ENCODE measurements at places on chromosomes 16 and 17.

DNA sequence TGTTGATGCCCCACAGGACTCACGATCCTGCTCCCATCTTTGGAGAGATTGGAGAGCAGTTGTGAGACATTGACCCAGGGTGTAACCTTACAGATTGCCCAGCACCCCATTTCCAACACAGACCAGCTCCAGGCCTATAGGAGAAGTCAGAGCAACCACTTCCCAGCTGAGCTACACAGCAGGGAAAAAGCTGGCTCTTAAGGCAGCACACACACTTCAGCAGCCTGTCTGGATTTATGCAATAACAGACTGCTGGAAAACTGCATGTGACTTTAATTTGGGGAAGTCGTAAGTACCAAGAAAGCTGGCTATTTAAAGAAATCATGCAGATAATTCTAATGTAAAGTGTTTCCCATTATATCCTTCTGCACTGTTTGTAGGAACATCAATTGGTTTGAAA is 30.8 kb downstream of the NOG start:
- DNase-seq: no peak

DNA sequence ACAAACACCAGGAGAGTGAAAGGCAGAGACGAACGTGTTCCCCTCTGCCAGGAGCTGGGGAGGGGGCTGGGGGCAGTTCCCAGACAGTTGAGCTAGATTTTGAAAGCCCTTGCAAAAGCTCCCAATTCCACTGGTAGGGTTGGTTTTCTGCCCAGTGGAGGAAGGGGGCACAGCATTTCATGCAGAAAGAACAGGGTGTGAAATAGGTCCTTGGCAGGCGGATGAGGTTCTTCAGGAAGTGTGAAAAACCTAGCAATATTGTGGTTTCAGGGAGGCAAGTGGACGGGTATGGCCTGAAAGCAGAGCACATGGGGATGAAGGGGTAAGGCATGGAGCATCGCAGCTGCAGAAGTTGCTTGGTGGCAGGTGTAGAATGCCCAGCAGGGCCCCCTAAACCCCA is 248.3 kb downstream of the KATNIP start:
- no peak for DNase-seq

DNA sequence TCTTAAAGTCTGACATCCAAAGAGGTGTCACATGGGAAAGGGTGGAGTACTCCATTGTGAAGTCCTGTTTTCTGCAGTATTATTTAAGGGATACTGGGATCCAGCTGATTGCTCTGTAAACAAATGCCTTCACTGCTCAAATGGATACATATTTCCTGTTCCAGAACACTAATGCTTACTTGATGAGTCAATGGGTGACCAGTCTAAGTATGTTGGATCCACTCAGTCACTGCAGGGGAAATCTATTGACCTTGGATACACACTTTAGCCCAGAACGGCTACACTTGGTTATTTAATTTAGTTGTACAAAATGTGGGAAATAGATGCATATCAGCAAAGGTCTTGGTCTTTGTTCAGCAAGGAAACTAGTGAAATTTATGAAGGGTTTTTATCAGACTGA is 261.4 kb downstream of the MAP2K4 start:
- DNase-seq: no peak

DNA sequence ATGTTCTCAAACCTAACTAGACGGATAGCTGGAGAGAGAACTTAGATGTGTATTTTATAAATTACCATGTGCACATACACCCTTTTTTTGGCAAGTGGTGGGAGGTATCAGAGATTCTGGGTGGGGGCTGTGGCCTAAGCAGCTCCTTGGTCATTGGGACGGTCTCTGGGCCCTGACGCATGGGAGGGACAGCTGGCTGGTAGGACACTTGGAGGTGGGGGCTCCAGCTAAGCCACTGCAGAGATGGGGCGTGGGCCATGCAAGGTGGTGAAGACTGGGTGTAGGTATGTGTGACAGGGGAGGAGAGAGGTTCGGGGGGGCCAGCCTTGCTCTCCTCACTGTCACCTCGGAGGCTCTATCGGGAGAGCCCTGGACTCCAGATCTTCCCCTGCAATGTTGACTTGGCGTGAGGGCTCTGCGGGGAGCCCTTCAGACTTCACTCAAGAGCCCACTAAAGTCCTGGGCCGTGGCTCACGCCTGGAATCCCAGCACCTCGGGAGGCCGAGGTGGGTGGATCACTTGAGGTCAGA is 17.1 kb downstream of the C1QTNF1 start:
- no peak for DNase-seq

DNA sequence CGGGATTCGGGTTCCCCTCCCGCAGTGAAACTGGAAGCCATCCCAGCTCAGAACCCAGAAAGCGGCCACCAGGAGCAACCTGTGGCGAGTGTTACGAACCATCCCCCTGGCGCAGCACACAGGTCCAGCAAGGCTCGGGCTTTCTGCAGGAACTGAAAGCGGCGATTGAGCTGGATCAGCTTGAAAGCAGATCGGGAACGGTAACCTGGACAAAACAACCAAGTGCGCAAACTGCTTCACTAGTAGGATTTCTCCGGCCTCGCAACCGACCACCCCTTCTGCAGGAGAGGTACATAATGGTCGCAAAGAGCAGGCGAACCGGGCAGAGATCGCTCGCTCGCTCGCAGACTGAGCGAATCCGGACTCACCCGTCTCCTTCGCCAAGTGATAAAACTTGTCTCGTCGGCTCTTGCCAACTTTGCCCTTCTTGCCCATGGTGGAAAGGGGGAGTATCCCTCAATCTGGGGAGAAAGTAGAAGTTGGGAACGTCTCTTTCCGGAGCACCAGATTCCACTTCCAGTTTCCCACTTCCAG is 696 bp upstream of the PSMC5 start:
- no peak for DNase-seq

- DNase-seq: no peak
These were observed 49.2 kb upstream of the CACNG3 start for GRCh38 chr16:24206926-24207325.
